ENCODE measurements at places on chromosomes 3 and 15.
A peak's percentile ranks its signal among the peaks of the same experiment; 100 is the strongest.

- peak; percentile 67 for DNase-seq
Measured at GRCh38 chr3:30751610-30752299, 142.7 kb downstream of the GADL1 start.

GRCh38 chr3:178001670-178002101 lies 534.5 kb upstream of the KCNMB2 start:
- no peak for DNase-seq

GRCh38 chr3:143035466-143036211 lies 34.3 kb downstream of the U2SURP start:
- no peak for DNase-seq

GRCh38 chr3:152676810-152677379 lies 158.0 kb upstream of the P2RY1 start:
- no peak for DNase-seq

GRCh38 chr15:38323895-38324294 lies 71.3 kb downstream of the SPRED1 start:
- DNase-seq = no peak

DNA sequence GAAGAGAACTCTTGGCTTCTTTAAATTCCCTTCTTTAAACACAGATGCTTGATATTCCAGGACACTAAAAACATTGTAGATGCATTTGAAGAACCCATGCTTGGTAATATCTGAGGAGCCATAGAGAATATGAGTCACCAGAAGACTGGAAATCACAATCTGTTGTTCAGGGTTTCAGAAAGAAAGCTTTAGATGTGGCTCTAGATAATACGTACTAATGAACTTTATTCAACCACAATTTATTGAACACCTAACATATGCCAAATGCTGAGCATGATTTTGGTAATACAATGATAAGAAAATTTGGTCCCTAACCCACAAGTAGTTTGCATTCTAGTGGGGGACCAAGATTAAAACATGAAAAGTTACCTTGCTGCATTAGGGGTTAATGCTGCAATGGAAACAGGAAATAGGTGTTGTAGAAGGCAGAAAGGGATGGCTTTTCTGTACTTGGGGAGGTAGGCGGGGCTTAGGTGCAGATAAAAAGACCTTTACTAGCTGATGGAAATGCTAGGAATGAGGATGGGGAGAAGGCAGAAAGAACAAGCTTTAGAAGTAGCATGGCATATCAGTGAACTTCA lies 11.6 kb upstream of the PLD1 start:
- DNase-seq = no peak
